ENCODE measurements at places on chromosomes 3 and 15.

GRCh38 chr15:29016518-29016917 lies 130.7 kb downstream of the APBA2 start:
- DNase-seq = no peak

- DNase-seq = no peak
These were observed 15.8 kb downstream of the LOXL1 start for GRCh38 chr15:73941871-73942635.

DNA sequence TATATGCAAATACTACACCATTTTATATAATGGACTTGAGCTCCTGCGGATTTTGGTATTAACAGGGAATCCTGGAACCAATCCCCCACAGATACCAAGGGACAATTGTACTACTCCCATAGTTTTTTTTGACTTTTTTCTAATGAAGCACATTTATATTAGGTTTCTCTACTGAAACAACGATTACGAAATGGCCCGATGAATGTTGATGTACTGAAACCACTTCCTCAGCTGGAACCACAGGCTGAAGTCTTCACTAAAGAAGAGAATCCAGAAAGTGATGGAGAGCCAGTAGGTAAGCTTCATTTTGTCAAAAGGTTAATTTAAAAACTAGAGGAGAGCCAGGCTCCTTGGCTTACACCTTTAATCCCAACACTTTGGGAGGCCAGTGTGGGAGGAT lies 121.5 kb upstream of the LRRFIP2 start:
- no peak for DNase-seq

DNA sequence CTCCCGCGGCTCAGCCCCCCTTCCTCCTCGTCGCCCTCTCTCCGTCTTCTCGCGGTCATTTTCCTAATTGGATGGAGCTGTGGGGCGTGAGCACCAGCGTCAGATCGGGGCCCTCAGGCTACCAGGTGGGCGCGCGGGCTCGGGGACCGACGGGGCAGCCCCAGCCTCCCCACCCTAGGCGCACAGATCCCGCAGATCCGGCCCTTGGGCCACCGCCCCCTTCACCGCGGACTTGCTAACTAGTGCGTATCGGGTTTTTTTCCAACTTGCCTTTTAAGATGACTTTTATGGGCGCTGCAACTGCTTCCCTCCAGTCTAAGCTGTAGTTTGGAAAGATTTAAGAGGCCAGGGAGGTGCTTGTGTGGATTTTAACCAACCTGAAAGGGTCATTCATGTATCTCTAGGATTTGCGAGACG lies 1.3 kb downstream of the ZNF710 start:
- no peak for DNase-seq

- DNase-seq = no peak
These were observed 20.2 kb downstream of the DNAJB11 start for GRCh38 chr3:186590580-186591295.
